Esophagus muscularis mucosa (tissue), 4 donors: ENCODE measurements at places on chromosomes 11 and 22. TPM values are rescaled to one million over a fixed set of nuclear protein-coding genes. Genes with fewer than 3 reads are reported as not detected.
A peak's percentile ranks its signal among the peaks of the same experiment; 100 is the strongest.

DNA sequence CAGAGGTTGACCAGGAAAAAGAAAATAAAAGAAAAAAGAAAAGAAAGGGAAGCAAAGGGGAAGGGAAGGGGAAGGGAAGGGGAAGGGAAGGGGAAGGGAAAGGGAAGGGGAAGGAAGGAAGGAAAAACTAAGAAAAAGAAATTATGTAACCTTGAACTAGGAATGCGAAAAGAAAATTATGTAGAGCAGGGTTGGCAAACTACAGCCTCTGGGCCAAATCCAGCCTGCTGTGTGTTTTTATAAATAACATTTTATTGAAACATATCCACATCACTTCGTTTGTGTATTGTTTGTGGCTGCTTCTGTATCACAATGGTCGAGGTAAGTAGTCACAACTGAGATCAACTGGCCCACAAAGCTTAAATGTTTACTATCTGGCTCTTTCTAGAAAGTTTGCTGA lies 56.7 kb downstream of the CLPB start:
- DNase-seq, result no peak

Gene C22orf42
- total RNA-seq, result not detected

DNA sequence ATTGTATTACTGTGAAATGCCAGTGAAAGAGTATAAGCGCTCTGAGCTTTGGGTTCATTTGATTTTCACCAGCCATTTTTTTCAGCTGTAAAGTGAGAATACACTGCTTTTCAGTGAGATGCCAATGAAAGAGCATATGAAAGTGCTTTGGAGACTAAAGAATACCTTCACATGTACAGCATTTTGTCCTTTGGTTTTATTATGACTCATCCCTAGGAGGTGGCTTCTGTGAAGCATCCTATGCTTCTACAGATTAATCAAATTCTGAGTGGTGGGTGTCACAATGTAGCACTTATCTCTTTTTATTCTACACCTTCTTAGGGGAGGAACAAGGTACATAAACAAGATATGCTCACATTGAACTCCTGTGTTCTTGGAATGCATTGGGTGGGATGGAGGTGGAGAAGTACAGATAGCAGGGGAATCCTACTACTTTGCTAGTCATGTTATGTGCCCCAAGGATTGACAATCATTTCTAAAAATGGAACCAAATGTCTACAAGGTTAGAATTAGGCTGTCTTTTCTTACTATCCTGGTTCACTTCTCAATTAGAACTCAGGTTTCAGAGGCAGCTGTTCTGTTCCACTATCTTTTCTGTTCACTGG lies 18.7 kb downstream of the TRIM44 start:
- DNase-seq, result no peak

DNA sequence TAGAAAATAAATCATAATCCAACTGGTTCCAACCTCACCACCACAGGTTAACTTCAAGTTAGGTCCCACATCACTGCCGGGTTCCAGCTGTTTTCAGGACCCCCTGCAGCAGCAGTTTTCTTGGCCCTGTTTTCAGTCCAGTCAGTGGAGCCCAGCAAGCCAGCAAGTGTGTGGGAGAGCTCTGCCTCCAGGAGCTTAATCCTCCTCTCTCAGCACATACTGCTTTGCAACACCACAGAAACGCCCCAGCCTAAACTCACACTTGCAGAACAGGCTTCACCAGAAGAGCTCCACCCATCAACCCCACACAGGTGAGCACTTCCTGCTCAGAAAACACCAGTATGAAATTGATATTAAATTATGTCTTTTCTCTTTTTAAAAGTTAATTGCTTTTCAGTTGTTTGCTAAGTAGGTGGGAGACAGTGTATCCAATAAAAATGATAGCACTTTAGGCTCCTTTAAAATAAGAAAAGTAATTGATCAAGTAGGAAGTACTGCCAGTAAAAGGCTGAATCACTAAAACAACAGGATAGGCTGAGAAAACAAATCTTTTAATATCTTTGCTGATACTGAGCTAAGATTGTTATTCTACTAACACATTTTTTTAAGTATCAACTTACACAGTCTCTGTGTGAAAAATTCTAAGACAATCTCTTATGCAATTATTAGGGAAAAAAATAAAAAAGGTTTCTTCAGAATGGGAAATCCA lies 81.5 kb upstream of the TP53AIP1 start:
- DNase-seq, result no peak

Gene FIBIN
- total RNA-seq, result 76.4 TPM

DNA sequence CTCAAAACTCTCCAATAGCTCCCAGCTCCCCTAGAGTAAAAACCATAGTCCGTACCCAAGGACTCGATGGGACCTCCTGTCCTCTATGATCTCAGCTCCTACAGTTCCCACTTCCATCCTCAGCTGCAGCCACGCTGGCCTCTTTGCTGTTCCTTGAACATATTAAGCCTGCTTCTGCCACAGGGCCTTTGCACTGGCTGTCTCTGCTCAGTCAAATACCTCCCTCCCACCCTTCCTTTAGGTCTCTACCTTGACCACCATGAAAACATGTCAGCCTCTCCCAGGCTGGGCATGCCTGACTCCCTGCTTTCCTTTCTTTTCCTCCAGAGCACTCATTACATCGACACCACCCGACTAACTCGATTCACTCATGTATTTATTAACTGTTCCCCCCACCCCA lies 24.5 kb downstream of the TMEM184B start:
- no peak for DNase-seq

Gene CBLIF
- total RNA-seq, result not detected

Gene OR2AT4
- total RNA-seq, result 0.06 TPM

DNA sequence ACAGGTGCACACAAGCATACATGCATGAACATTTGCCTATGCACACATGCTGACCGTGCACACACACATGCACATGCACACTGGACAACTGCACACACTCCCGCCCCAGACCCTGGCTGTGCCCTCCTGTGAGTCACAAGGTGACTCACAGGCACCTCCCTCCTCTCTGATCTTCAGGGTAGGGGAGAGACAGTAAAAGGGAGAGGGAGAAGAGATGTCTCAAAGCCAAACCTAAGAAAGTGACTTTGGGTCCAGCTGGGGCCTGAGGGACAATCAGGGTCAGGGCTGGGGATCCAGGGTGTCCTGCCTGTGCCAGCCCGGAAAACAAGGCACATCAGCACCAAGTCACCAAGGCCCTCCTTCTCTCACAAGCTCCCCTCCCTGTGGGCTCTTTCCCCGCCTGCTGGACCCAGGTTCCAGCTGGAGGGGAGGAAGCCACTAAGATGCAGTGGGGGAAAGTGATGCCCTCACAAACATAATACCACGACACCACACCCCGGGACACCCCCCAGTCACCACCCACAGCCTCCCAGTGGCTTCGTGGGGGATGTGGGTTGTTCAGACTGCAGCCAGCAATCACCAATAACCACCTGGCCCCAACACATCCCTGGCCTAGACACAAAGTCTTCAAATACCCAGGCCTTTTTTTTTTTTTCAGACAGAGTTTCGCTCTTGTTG lies 39.3 kb downstream of the PDGFB start:
- no peak for DNase-seq

Gene MUC5AC
- total RNA-seq, result under 0.01 TPM

DNA sequence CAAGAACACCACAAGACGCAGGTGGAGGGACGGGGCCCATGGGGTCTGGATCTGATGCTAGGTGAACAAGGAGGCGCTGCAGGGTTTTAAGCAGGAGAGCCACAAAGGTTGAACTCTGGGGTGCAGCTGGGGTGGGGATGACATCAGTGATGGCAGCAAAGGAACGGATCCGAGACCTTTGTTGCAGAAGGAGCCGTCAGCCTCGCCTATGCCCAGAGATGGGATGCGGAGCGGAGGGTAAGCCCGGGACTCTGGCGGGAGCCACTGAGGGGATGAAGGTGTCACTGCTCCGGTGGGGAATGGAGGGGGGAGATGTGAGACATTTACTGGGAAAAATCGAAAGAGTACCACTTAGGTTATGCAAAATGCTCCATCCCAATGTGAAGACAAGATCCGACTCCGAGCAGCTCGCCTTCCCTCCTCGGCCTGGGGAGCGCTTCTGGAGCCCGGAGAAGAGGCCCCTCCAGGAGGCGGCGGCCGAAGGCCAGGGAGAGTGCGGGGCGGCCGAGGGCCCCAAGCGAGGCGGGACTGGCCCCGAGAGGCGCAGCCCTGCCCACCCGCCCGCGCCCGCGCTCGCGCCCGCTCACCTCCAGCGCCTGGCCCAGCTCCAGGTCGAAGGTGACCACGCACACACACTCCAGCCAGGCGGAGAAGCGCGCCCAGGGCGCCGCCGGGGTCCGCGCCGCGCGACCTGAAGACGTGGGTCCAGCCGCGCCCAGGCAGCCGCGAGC lies 422 bp downstream of the DENND6B start:
- DNase-seq, result no peak

DNA sequence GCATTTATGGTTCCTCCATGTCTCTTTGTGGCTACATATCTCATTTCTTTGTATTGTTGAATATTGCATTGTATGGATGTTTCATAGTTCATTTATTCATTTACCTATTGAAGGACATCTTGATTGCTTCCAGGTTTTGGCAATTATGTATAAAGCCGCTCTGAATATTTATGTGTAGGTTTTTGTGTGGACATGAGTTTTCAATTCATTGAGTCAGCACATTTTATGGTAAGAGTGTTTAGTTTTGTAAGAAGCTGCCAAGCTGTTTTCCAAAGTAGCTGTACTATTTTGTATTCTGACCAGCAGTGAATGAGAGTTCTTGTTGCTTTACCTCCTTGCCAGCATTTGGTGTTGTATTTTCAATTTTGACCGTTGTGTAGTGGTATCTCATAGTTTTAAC lies 39.2 kb downstream of the KDM2A start:
- no peak for DNase-seq

Gene RASSF10
- 0.17 TPM for total RNA-seq

DNA sequence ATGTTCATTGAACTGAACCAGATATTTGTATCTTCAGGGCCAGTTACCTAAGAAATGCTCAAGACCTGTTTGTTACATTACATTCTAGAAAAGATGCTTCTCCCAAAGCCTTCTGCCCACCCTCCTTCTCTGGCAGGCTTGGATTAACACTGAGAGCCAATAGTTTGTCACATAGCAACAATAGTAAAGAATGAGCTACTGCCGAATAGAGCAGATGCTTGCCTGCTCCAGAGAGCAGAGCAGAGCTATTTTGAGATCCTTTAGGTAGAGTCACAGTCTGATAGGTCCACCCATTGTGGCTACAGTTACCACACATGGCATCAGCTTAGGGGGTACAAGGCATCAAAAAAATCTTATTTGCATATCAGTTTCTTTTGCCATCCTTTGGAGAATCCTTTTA lies 13.5 kb upstream of the EP300 start:
- DNase-seq, result no peak

DNA sequence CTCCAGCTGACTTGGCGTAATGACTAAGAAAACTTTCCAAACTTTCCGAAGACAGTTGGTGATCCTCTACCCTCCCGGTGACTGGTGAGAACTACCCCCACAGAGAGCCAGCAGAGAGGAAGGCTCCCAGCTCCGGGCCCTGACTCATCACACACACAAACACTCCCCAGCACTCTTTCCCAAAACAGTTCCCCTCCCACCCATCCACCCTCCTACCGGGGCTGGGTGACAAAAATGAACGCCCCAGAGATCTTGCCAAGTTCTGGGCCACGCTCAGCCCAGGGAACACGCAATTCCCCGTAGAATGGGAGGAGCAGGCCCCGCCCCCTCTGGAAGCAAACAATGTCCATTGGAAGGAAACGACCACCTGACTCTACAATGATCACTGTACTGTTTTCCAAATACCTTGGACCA lies 21.3 kb upstream of the JAM3 start:
- peak; percentile 97 for DNase-seq

GRCh38 chr11:93967258-93967657 lies 53.9 kb upstream of the HEPHL1 start:
- no peak for DNase-seq

Gene HMOX1
- 8.7 TPM for total RNA-seq

- DNase-seq, result peak; percentile 82
Measured at GRCh38 chr22:38973289-38974169, 8.6 kb upstream of the APOBEC3B start.

DNA sequence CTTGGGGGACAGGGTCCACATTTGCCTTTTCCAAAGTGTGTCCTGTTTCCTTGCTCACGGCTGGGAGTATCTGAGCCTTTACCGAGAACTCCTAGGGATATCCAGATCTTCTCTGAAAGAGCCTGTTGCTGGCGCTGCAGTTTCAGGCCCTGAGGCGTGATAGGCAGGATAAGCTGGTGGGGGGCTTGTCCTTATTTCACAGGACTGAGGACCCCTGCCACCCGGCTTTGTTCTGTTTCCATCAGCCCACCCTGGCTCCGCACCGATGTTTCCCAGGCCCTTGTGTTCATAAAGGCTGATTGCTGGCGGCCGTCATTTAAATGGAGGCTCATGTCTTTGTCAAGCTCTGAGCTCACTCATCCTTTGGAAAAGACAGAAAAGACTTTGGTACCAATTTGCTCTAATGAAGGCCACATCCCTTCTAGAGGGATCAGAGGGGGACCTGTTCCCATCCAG lies 9.4 kb upstream of the NPTXR start:
- DNase-seq, result no peak

- no peak for DNase-seq
Measured at GRCh38 chr11:78351979-78352841, 65.4 kb downstream of the GAB2 start.

- DNase-seq, result no peak
Measured at GRCh38 chr22:39206491-39206890, 38.3 kb downstream of the PDGFB start.

GRCh38 chr11:19382131-19382611 lies 141.4 kb upstream of the E2F8 start:
- no peak for DNase-seq

DNA sequence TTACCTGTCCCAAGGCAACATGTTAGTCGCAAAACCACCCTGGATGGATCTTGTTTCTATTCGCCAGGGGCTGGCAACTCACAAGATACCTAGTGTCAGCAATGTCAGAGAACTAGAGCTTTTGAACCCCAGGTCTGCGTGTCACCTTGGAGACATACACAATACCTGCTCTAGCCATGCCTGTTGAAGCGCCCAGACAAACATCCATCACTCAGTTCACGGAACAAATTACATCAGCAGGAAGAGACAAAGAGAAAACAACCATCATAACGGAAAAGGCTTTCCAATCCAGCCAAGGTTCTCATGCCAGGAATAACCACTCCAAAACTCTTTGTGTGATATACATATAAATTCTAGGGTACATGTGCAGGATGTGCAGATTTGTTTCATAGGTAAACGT lies 2.2 kb downstream of the CD59 start:
- DNase-seq, result no peak

DNA sequence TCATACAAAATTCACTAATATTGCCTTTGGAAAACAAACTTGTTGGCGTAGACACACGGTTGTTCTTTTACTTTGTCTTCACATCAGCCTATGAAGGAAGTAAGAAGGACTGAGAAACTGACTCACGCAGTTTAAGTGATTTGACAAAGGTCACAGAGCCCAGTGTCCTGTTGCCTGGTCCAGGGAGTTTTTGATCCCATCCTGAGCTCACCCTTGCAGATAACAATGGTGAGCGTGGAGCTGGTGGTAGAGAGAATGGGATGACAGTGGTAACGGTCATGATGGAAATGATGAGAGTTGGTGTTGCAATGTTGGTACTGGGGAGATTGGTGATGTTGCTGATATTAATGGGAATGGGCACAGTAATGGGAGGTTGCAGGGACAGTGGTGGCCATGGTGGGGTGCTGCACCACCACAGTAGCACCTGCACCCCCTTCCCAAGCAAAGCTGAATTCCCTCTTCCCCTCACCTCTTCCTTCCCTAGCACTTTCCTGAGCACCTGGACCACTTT lies 22.0 kb downstream of the CREB3L1 start:
- DNase-seq, result no peak

Gene GPR83
- 0.17 TPM for total RNA-seq
